ENCODE measurements at places on chromosomes 7 and 10.

DNA sequence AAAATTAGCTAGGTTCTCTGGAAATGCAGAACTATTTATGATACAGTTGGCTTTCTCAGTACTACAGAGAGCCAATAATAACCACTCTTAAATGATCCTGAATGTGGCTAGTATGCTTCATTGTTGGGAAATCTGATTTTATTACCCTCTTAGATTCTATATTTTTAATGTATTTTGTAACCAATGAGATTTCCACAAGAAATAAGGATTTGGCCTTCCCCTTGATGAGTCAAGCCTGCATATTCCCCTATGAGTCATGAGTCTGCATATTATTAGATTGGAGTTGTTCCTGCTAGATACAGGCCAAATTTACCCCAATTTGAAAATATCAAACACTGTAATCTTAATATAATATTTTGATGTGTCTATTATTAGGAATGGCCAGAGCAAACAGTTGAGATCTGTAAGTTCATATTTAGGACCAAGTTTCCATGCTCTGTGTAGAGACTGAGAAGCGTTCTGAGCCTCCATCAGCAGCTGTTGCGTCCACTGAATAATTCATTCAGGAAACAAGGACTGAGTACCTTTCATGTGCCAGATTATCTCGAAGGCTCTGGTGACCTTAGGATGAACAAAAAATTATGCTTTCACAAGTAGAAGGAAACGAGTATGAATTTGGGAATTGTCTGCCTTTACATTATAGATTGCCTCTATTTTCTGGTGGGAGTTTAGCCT, 793.4 kb downstream of the NRG3 start:
- DNase-seq = no peak

DNA sequence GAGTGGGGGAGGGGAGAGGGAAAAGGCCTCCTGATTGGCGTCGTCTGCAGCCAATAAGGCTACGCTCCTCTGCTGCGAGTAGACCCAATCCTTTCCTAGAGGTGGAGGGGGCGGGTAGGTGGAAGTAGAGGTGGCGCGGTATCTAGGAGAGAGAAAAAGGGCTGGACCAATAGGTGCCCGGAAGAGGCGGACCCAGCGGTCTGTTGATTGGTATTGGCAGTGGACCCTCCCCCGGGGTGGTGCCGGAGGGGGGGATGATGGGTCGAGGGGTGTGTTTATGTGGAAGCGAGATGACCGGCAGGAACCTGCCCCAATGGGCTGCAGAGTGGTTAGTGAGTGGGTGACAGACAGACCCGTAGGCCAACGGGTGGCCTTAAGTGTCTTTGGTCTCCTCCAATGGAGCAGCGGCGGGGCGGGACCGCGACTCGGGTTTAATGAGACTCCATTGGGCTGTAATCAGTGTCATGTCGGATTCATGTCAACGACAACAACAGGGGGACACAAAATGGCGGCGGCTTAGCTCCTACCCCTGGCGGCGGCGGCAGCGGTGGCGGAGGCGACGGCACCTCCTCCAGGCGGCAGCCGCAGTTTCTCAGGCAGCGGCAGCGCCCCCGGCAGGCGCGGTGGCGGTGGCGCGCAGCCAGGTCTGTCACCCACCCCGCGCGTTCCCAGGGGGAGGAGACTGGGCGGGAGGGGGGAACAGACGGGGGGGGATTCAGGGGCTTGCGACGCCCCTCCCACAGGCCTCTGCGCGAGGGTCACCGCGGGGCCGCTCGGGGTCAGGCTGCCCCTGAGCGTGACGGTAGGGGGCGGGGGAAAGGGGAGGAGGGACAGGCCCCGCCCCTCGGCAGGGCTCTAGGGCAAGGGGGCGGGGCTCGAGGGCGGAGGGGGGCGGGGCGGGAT, at the start of gene KAT6B:
KAT6B (plus strand) TSS at position 459 of the 903 bp plus-strand sequence. CDS start 16,258 bp downstream, outside the sequence.
- peak; percentile 100 for DNase-seq

GRCh38 chr7:68700414-68700813, 897.9 kb upstream of the AUTS2 start:
- DNase-seq = no peak

- no peak for DNase-seq
Observed at GRCh38 chr10:121027371-121027770, 176.2 kb downstream of the WDR11 start.

DNA sequence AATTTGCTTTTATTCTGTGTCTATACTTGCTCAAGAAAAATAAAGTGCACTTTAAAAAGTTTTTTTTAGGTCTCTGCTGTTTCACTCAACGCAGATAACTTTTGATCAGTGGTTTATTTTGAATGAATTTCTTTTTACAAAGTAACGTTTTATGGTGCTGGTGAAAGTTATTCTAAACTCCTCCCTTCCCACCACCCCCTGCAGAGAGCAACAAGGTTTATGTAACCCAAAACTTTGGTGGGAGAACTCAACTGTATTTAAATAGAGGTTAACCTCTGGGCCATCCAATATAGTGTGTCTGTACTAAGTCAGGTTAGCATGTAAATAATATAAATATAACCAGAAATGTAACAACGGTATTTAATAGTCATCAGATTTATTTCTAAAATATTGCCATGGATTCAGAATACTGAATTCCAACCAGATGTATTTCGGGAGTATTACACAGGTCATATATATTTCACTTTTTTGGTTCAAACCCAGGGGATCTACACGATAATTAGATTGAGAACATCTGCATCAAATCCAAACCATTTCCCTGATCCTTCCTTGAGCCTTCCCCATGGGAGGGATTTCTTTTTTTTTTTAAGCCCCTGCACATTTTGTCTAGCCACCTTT, 3.9 kb upstream of the CUX1 start:
- no peak for DNase-seq

DNA sequence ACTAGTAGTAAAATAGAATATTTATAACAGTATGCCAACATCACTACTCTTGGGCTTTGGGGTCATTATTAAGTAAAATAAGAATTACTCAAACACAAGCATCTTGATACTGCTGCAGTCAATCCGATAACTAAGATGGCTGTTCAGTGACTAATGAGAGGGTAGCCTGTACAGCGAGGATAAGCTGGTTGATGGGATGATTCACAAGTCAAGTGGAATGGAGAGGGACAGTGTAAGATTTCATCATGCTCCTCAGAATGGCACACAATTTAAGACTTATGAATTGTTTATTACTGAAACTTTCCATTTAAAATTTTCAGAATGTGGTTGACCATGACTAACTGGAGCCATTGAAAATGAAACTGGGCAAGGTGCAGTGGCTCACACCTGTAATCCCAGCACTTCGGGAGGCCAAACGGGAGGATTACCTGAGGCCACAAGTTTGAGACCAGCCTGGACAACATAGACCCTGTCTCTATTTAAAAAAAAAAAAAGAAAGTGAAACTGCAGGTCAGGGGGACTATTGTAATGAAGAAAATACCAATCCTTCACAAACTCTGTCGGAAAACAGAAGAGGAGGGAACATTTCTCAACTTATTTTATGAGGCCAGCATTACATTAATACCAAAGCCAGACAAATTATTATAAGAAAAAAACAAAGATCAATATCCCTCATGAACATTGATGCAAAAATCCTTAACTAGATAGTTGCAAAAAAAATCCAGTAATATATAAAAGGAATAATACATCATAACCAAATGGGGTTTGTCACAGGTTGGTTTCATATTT, 11.2 kb downstream of the AVL9 start:
- no peak for DNase-seq

DNA sequence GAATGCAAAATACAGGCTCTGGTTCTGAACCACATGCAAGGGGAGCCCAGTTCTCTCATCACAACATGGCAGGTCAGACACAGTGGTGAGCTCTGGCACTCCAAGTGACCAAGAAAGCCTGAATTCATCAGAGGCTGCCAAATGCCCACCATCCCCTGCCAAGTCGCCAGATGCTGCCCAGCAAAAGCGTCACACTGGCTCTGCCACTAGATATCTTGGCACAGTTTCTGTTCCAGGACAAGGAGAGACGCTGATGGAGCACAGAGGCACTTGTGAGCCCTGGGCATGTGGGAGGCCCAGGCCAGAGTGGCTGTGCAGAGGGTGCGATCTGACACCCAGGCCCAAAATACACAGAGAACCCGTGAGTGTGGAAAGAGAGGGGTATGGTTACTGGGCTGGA, 57.8 kb downstream of the GAD2 start:
- DNase-seq = no peak

DNA sequence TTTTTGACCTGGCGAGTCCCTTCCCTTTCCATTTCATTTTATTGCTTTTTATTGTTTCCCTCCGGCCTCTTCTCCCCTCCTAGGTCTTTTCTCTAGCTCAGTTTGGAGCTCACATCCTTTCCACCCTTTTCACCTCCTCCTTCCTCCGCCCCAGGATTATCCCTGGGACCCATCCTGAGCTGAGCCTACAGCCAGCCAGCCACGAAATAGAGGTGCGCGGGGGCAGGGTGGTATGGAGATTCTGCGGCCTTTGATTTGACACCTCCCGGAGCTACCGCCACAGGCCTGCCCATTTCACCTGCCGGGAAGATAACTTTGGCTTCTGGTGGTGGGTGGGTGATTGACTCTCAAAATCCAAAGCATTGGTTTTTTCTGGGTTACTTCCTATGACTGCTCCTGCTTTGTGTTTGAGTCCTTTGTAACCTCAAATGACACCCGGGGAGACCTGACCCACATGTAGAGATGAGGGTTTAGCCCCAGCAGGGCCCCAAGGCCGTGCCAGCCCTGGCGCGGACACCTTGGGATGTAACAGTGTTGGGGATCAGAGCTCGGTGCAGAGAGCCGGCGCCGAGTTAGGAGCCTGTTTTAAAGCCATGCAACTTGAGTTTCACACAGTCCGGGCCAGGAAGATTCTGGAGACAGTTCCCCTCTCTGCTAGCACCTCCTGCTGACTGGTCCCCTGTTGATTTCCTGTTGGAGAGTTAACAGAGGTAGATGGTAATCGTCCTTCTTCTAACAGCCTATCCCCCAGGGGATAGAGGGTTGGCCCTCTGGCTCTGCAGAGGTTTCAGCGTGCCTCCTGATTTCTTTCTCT, 1.5 kb downstream of the DUSP5 start:
- DNase-seq = peak; percentile 72

GRCh38 chr7:150448789-150449147, 1.7 kb upstream of the GIMAP8 start:
- no peak for DNase-seq

DNA sequence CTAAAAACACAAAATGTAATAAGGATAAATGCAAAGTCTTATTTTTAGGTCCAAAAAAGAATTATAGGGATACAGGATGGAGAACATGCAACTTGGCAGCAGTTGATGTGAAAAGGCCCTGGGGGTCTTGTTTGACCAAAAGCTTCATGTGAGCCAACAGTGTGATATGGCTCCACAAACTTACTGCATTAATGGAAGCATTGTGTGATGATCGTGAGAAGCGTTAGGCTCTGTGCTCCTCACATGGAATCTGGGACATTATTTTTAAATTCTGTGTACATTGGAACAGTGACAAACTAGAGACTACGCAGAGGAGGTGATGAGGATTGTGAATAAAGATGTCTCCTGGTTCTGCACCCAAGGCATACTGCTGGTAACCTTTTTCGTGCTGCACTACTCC, 39.1 kb upstream of the CALD1 start:
- no peak for DNase-seq

DNA sequence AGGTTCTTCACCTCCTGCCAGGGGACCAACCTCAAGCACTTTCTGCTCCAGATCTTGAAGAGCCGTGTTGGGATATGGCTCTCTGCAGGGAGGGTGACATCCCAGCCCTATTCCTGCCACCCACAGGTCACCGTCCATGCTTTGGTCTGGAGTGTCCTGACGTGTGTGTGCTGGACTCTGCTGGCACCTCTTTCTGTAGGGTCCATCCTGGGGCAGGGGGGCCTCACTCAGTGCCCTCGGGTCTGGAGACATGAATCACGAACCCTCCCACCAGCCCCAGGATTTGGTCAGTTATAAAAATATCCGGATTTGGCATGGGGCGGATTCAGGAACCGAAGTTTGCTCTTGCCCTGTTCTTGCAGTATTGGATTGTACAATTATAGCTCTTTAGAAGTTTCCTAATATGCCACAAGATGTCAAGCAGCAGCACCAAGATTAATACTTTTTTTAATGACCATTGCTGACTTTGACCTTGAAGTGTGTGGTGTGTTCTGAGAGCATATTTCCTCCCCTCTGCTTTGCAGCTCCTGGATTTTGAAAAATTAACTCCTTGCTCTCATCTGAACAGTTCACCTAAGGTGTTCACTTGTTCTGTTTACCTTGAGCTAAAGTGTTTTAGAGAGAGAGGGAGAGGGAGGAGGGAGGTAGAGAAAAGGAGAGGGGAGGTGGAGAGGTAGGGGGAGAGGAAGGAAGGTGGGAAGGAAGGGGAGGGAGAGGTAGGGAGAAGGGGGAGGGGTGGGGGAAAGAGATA, 95.4 kb upstream of the SHH start:
- DNase-seq = no peak

DNA sequence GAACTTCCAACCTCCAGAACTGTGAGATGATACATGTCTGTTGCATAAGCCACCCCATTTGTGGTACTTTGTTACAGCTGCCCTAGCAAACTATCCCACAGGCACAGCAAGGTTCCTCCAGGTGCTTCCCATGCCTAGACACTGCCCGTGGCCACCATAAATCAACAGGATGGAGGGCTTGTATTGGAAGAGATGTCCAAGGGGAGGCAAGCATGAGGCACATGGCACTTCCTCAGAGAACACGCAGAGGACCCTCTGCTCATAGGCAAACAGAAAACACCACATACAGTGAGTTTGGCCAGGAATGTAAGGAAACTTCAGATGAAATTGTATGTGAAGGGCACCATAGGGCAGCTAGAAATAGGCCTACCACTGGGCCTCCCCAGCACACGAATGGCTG, 291.1 kb downstream of the GRID1 start:
- DNase-seq = no peak

- DNase-seq = no peak
Observed at GRCh38 chr7:37714606-37715005, 31.0 kb downstream of the GPR141 start.

- DNase-seq = no peak
Observed at GRCh38 chr7:149869867-149870266, 3.9 kb upstream of the ATP6V0E2 start.

GRCh38 chr7:28351450-28351849, 60.9 kb upstream of the CREB5 start:
- DNase-seq = no peak

GRCh38 chr7:27581119-27581518, 81.6 kb downstream of the HIBADH start:
- DNase-seq = no peak

DNA sequence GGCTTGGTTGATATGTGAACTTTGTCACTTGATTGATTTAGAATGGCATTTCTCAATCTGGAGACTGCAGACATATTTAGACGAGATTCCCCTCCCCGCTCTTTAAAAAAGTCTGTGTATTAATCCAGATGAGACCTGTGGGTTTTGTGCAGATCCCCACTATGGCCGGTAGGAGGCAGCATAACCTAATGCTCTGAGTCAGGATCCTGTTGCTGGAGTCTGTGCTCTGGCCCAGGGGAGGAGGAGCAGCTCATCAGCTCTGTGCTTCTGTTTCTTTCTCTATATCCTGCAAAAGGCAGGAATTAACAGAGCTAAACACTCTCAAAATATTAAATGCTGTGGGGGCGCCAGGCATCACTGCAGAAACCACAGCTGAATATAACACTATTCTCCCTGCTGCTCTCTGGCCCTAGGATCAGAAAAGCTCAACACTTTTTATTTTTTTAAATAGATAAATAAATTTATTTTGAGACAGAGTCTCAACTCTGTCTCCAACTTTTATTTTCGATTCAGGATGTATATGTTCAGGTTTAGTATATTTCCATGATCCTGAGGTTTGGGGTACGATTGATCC, 23.9 kb upstream of the SEPHS1 start:
- DNase-seq = no peak

GRCh38 chr10:73979141-73979808, 18.6 kb upstream of the VCL start:
- DNase-seq = no peak

All from GM12878 (cell line).